ENCODE measurements at places on chromosomes 11 and 22.

GRCh38 chr11:122319085-122319484 lies 203.1 kb upstream of the BLID start:
- H3K27me3 ChIP-seq: no peaks in the 10 kb centered on the region
- H3K4me3 ChIP-seq: no peak overlapping the region
- no peaks in the 10 kb centered on the region for H3K4me1 ChIP-seq
- no peaks in the 10 kb centered on the region for H3K36me3 ChIP-seq
- DNase-seq: no peak

GRCh38 chr22:29126670-29127395 lies 54.0 kb downstream of the KREMEN1 start:
- DNase-seq: no peak
- H3K36me3 ChIP-seq: no peaks in the 10 kb centered on the region
- no peaks in the 10 kb centered on the region for H3K27me3 ChIP-seq
- H3K27ac ChIP-seq: no peak overlapping the region

GRCh38 chr11:36191941-36192340 lies 97.3 kb downstream of the COMMD9 start:
- H3K27ac ChIP-seq: no peak overlapping the region
- no peaks in the 10 kb centered on the region for H3K27me3 ChIP-seq
- H3K4me3 ChIP-seq: no peak overlapping the region
- no peak for DNase-seq

- DNase-seq: no peak
- no peaks in the 10 kb centered on the region for H3K27me3 ChIP-seq
Measured at GRCh38 chr11:72688486-72688885, 14.3 kb upstream of the PDE2A start.
